ENCODE measurements at places on chromosomes 4 and X. TPM values are rescaled to one million over a fixed set of nuclear protein-coding genes. Genes with fewer than 3 reads are reported as not detected.

SPIN4 gene
- total RNA-seq, result 5.2 TPM

SH3BP2 gene
- total RNA-seq, result 5.3 TPM

SAT1 gene
- 379 TPM for total RNA-seq

USP17L28 gene
- not detected for total RNA-seq

ETDA gene
- not detected for total RNA-seq

EPHA5 gene
- total RNA-seq, result 0.14 TPM

NDST4 gene
- not detected for total RNA-seq

TMEM150C gene
- 1.2 TPM for total RNA-seq

AADAT gene
- total RNA-seq, result 9.6 TPM

GLOD5 gene
- not detected for total RNA-seq

LDB2 gene
- total RNA-seq, result not detected

VSIG1 gene
- total RNA-seq, result 0.12 TPM

RBM3 gene
- total RNA-seq, result 358 TPM

DHRSX gene
- total RNA-seq, result 40.8 TPM
